ENCODE measurements at places on chromosomes 2 and 18.

DNA sequence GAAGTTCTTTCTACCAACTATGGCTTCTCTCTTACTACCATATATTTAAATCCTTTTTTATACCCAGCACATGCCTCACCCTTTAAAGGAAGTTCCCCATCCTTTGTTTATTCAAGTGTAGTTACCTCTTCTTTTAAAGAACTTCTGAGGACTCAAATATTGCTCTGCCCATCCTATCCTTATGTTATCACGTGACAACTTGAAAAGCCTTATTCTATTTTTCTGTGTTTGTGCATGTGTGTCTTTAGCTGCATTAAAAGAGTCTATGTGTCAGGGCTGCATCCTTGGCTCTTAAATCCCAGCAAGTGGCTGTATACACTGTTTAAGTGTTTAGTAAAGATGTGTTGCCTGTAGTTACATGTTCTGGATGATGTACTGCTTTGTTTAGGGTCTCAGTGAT, 22.5 kb downstream of the FSHR start:
- no peak for DNase-seq

DNA sequence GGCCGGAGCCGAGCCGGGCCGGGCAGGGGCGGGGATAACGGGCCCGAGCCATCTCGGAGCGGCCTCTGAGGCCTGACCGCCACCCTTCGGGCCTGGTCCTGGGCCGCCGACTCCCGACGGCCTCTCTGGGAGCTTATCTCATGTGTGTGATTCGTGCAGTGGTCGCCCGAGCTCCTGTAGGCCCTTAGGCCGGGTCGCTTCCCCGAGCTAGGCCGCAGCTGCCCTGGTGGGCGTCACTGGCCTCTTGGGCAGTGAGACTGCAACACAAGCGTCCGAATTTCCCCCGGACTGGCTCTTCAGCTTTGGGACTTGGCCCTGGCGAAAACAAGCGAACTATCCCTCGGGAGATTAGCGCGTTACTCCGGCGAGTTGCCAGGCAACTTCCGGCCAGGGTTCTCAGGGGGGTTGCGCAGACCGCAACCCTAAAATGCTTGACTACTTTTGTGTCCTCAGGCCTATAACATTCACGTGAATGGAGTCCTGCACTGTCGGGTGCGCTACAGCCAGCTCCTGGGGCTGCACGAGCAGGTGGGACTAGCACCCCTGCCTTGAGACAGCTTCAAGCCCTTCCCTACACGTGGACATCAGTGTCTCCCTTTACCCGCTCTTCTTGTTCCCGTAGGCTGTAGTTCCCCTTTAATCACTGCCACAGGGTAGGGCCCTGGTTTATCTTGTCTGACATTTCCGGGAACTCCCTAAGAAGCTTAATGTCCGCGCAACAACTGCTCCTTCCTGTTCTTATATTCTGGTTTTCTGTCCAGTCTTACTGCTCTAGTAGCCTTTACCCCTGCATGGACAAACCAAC, 602 bp downstream of the SNX17 start:
- DNase-seq, result no peak

DNA sequence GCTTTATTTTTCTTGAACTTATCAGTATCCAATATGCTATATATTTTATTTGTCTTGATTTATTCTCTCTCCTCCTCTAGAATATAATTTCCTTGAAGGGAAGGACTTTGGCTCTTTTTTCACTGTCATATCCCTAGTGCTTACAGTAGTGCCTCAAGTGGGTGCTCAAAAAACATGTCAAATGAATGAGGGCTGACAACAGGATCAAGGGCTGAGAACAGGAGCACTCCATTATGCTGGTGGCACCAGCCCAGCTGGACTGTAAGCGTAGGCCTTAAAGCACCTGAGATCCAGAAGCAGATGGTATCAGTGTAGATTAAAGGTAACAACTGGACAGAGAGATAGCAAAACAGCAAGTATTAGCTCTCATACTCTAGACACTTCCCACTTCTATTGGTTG, 46.3 kb downstream of the PMS1 start:
- DNase-seq, result no peak

DNA sequence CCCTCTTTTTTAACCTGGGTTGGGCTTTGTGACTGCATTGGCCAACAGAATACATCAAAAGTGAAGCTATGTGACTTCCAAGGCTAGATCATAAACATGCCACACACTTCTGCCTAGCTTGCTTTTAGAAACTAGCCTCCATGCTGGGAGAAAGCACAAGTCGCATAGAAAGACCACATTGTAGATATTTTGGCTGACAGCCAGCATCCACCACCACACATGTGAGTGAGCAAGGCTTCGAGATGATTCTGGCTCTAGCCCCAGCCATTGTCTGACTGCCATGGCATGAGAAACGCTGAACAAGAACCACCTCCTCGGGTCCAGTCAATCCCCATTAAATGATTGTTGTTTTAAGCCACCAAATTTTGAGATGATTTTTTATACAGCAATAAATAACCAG, 66.8 kb upstream of the STPG4 start:
- no peak for DNase-seq

DNA sequence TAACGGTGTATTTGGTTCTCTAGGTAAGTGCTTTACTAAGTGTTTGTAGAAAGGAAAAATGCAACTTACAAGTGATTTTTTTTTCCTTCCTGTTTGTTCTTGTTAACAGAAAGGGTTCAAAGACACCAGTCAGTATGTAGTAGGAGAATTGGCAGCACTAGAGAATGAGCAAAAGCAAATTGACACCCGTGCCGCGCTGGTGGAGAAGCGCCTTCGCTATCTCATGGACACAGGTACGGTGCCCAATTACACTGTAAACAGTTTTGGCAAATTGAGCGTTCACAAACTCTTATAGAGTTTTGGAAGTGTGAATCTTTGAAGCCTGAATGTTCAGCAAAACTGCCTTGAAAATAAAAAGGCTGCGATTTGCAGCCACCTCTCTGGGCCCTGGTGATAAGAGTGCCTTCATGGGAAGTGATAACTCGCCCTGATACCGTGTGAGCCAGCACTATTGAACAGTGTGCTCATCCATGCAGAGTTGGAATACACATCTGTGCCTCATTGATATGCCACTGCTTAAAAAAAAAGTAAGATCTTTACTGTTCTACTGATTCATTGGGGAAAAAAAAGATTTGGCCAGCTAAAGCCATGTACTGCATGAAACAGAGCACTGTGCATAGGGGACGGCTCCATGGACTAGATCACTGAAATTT, 54.0 kb upstream of the OTX1 start:
- DNase-seq, result no peak

DNA sequence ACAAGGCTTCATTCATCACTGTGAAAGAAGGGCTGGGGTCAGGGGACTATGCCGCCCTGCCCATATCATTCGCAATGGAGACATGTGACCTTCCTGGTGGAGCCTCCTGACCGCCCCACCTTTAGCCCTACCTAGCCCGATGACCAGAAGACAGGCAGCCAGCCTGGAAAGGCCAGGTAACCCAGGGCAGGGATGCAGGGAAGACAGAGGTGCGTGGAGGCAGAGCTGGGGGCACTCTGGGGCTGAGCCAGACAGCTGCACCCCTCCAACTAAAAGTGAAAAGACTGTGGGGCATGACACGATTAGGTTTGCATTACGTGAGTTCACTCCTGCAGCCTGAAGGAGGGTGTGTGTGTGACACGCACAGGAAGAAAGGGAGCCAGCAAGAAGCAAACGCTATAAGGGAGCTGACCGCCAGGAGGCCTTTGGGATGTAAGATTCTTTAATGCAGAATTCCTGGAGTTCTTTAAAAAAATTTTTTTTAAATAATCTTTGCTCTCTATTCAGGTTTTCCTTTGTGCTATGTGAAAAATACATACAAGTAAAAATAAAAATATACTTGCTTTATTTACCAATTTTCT, 3.7 kb upstream of the HES6 start:
- no peak for DNase-seq

DNA sequence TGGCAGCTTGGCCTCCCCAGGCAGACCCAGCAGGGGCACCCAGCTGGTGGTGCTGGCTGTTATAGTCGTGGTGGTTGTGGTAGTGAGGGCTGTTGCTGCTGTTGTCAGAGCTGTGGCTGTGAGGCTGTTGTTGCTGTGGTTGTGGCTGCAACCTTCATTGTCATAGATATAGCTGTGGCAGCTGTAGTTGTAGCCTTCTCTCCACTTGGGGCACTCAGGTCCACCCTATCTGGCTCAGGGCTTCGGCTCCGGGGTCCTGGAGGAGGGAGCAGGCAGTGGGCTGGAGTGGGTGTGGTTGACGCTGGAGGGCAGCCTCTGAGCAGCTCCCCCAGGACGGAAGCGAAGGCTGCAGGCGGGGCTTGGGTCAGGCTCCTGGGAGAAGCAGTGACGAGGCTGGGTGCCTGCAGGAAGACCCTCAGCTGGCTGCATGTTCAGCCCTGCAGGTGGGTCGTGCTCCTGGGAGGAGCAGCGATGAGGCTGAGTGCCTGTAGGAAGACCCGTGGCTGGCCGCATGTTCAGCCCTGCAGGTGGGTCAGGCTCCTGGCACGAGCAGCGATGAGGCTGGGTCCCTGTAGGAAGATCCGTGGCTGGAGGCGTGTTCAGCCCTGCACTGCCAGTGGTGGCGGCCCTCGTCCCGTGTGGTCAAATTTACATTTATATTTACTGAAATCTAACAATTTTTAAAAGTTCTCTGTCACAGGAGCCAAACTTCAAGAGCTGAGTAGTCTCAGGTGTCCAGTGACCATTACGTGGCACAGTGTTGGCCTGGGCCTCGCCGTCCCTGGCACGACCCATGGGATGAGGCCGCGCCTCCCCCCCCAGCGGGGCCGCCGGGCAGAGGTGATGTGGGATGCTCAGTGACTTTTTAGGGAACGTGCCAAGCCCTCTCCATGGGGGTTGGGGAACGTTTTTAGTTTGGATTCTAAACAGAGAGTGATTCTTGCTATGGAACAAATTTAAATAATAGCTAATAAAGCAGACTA, 79.2 kb upstream of the PXDN start:
- no peak for DNase-seq

GRCh38 chr2:157267476-157267875, 10.0 kb downstream of the GALNT5 start:
- no peak for DNase-seq

- DNase-seq, result no peak
Measured at GRCh38 chr2:12979066-12979465, 262.3 kb downstream of the TRIB2 start.

DNA sequence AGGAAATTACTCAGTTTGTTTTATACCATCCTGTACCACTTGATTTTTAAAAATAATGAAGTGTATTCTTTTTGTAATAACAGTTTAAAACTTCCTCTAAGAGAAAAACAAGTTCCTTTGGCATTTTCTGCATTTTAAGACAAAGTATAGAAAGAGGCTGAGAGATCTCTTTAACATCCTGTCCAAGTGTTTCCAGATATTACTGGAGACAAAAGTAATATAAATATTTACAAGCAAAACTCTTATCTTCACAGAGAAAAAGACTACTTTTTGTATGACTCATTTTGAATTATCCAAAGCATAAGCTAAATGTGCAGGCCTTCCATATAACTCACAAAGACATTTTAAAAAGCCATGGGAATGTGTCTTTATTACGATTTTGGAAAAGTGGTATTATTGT, 221.1 kb downstream of the RDH14 start:
- no peak for DNase-seq

GRCh38 chr2:126835831-126836230, 62.9 kb upstream of the TEX51 start:
- no peak for DNase-seq

GRCh38 chr2:115165529-115166109, 723.2 kb downstream of the DPP10 start:
- peak; percentile 1 for DNase-seq

- no peak for DNase-seq
Measured at GRCh38 chr2:190110131-190110530, 47.6 kb upstream of the MSTN start.

DNA sequence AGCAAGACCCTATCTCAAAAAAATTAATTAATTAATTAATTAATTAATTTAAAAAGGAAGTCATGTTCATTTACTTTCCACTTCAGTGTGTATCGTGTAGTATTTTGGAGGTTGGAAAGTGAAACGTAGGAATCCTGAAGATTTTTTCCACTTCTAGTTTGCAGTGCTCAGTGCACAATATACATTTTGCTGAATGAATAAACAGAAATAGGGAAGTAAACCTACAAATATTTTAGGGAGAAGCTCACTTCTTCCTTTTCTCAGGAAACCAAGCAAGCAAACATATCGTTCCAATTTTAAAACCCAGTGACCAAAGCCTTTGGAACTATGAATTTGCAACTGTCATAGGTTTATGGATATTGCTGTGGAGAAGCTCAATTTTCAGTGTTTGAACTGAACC, 27.8 kb downstream of the SLC14A1 start:
- DNase-seq, result no peak

DNA sequence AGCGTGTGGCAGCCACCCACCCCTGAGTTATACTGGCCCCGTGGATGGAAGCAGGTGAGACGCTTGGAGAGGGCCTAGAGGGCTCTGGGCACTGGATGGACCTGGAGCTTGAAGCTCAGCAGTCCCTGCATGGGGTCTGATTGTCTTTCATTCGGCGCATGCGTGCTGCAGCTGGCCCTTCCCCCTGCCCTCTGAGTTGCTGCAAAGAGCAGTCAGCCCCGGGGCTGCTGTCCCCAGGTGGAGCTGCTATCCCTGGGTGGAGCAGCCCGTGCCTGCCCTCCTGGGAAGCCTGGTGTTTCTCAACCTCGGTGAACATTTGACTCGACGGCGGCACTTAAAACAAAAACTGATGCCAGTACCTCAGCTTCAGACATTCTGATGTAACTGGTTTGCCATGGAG, 29.6 kb downstream of the IGFBP5 start:
- no peak for DNase-seq

- no peak for DNase-seq
Measured at GRCh38 chr18:48098538-48098937, 168.1 kb upstream of the SMAD2 start.

DNA sequence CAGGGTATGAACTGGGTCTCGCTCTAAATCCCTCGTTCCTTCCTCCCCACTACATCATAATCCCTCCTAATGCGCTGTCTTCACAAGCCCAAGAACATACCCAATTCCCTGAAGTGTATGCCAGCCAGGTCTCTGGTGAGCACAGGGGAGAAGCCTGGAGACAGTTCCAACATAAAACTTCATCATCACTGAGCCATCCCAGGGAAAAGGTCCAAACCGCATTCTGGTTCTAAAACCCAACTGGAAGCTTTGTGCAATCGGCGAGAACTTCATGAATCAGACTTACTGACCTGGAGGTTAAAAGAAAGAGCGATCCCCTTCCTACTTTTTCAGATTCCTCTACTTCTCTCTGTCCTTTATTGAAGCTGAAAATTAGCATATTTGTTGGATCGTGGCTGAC, 132.7 kb downstream of the ALPK2 start:
- no peak for DNase-seq

DNA sequence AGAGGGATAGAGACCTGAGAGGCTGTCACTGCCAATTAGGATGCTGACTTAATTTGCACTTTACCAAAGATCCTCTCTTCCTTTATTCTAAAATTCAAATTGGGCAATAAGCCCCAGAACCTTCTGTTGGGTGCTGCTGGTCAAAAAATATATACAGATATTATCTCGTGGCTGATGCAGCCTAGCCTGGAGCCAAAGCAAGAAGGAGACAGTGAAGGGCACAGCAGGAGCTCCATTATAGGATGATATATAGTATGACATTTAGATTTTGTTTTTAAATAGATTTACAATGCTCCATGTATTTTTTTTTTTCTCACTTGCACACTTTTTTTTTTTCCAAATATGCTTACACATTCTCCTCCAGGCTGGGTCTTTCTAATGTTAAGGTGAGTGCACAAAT, 579.3 kb downstream of the PIK3C3 start:
- DNase-seq, result no peak

- DNase-seq, result no peak
Measured at GRCh38 chr18:26255695-26256622, 29.7 kb downstream of the TAF4B start.
